ENCODE measurements at places on chromosomes 7 and 10.

DNA sequence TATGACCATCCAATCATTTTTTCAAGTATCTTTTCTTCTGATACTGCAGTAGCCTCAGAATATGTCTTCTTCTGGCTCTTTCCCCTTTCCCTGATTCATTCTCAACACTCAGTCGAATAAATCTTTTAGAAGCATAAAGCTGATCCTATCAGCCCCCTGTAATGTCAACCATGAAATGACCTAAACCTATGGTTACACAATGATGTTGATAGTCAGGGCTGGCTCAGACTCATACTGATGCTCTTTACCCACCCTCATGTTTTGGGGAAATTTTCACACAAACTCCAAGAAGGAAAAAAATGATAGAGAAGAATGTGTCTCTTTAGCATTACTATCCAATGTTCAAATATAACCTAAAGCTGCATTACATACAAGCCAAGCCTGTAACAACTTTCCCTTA, 76.0 kb downstream of the AASS start:
- no peak for DNase-seq

- DNase-seq, result no peak
Observed at GRCh38 chr7:17556247-17556956, 257.9 kb downstream of the AHR start.

GRCh38 chr7:106994833-106995232, 49.7 kb upstream of the PRKAR2B start:
- no peak for DNase-seq

DNA sequence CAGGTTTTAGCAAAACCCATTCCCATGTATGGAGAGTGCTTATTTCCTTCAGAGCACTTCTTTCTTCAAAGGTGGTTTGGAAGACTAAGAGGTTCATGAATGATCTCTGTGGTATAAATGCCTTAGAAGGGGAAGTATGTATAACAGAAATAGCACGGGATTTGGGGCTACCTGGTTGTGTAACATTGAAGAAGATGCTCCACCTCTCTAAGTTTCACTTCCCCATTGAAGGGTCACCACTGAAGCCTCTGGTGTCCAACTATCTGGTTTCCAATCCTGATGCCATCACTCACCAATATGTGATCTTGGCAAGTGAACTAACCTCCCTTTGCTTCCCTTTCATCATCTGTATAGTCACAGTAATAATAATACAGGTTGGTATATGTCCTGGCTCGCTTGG, 37.2 kb downstream of the CYCS start:
- DNase-seq, result no peak

GRCh38 chr7:123715198-123715597, 33.6 kb downstream of the WASL start:
- no peak for DNase-seq

DNA sequence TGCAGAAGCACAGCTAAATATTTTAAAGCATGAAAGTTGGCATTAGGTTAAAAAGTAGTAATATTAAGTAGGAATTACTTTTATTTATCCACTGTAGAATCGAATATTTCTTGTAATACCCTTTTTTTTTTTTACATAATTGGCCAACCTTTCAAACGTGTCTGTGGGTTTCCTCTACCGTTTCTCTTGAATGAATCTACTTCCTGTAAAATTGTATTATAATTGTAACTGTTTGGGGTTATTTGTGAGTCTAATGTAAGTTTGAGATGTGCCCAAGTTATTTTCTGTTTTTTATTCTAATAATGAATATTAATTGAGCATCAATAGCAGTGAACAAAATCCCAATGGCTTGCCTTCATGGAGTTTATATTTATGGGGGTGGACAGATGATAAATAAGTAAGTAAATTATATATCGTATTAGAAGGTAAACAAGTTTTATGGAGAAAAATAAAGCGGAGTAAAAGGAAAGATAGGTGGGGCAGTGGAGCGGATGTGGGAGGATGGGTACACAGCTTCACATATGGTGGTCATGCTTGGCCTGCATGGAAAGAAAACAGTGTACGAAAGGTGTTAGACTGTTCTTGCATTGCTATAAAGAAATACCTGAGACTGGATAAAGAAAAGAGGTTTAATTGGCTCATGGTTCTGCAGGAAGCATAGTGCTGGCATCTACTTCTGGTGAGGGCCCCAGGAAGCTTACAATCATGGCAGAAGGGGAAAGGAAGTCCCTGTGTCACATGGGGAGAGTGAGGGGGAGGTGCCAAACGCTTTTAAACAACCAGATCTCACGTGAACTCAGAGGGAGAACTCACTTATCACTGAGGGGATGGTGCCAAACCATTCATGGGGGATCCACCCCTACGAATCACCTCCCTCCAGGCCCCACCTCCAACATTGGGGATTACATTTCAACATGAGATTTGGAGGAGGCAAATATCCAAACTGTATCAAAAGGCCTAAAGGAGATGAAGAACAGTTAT, 5.4 kb downstream of the TSPAN13 start:
- DNase-seq, result no peak

- DNase-seq, result no peak
Observed at GRCh38 chr10:111516144-111516543, 439.3 kb downstream of the ADRA2A start.

GRCh38 chr10:129078346-129078745, 388.7 kb upstream of the MGMT start:
- no peak for DNase-seq

DNA sequence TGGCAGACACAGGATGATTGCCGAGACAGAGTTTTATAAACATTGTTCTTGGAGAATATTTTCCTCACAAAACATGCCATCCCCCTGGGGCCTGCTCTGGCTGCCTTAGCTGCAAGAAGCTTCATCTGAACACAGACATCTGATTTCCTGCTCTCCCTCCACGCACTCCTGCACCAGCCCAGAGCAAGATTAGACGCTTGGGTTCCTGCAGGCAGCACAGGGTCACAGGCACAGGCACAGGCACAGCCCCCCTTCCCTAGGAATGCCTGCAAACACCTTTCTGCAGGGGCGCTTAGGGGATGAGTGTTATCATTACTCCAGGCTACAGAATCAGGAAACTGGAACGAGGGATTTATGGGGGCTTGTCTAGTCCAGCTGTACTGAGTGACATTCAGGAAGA, 450.3 kb downstream of the GRID1 start:
- DNase-seq, result no peak

GRCh38 chr10:91759581-91759986, 38.6 kb upstream of the TNKS2 start:
- no peak for DNase-seq

- no peak for DNase-seq
Observed at GRCh38 chr10:70834441-70835151, 18.8 kb downstream of the SGPL1 start.

- DNase-seq, result no peak
Observed at GRCh38 chr10:123045961-123046731, 37.3 kb downstream of the ACADSB start.

- no peak for DNase-seq
Observed at GRCh38 chr10:25451401-25451800, 276.6 kb downstream of the GPR158 start.

- no peak for DNase-seq
Observed at GRCh38 chr7:98472521-98472954, 71.6 kb upstream of the BAIAP2L1 start.

DNA sequence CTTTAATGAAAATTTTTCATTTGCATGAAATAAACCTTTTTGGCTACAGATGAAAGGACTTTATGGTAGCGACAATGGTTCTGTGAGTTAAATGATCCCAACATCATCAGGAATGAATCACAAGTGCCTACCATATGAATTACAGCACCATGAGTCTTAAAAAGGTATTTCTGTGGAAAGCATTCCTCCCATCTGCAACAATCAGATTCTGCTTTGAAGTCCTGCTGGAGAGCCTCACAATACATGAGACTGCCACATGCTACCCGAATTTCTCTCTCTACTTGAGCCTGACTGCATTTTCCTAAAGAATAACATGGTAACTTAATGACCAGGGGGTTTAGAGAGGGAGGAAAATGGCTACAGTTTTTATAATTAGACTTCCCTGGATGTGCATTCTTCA, 190.3 kb downstream of the TWIST1 start:
- no peak for DNase-seq

DNA sequence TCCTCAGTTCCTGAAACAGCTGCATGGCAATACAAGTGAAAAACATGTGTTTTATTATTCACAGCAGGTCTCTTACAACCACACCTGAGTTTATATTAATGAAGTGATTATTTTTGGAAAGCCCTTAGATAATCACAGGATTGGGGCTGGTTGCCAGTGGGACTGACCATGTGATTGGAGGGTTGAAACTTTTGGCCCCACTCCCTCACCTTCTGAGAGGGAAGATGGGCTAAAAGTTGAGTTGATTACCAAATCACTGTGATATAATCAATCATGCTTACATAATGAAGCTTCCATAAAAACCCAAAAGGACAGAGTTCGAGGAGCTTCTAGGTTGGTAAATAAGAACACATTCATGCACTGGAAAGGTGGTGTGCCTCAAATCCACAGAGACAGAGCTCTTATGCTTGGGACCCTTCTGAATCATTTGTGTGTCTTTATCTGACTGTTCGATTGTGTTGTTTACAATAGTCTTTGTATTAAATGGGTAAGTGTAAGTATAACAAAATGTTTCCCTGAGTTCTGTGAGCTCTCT, 393.9 kb downstream of the RPS24 start:
- DNase-seq, result no peak

- DNase-seq, result no peak
Observed at GRCh38 chr7:118777308-118777707, 552.8 kb downstream of the ANKRD7 start.

GRCh38 chr10:20299034-20299736, 483.0 kb downstream of the PLXDC2 start:
- DNase-seq, result no peak

- no peak for DNase-seq
Observed at GRCh38 chr7:21113609-21114415, 314.1 kb upstream of the SP4 start.

GRCh38 chr10:17735166-17735941, 16.6 kb upstream of the TMEM236 start:
- no peak for DNase-seq

GRCh38 chr7:1140476-1141104, 19.4 kb downstream of the ZFAND2A start:
- no peak for DNase-seq

DNA sequence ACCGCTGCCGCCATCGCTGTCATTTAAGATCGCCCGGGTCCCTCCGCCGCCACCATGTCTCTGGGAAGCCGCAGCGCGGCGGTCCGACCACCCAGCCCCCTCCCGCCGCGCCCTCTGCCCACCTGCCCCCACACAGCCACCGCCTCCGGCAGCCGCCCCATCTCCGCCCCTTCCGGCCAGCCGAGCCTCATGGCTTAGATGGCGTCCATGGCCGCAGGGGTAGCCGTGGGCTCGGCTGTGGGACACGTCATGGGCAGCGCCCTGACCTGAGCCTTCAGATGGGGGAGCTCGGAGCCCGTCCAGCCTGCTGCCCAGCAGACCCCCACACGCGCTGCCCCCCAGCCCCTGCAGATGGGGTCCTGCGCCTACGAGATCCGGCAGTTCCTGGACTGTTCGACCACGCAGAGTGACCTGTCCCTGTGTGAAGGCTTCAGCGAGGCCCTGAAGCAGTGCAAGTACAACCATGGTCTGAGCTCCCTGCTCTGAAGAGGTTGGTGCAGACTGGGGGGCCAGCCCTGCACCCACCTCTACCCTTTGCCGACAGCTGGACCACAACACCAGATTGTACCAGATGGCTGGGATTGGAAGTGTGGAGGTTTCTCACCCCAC, 38.0 kb upstream of the TARP start:
- DNase-seq, result no peak

DNA sequence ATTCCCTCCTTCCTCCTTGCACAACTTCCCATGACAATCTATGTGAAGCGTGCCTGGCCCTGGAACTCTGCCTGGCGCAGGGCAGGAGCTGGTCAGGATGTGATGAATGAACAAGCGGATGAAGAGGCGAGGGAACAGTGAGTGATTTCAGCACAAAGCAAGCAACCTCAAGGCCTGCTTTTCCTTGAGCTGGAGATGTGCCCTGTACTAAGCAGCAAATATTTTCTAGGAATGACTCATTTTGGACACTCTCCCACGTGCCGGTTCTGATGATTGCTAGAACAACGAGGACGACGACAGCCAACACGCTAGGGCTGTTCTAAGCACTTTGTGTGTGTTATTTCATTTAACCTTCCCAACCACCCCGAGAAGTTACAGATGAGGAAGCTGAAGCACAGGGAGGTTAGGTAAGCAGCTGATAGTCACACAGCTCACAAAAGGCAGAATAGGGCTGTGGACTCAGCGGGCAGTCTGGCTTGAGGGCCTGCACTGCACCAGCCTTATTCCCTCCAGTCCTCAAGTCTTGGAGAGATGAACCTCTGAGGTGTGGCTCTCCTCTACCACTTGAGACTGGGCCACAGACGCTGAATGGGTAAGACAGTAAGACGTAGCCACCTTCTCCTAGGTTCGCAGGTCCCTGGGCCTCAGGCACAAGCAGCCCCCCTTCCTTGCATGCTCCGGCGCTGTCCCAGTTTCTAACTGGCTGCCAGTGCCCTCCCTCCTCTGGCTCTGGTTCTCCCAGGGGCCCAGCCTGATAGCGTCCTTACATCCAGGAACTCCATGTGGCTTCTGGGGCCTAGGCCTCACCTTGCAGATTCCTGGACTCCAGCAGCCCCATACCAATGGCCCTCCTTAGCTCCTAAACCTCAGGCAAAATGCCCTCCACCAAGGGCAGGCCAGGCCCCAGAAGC, 59.0 kb downstream of the YKT6 start:
- no peak for DNase-seq

DNA sequence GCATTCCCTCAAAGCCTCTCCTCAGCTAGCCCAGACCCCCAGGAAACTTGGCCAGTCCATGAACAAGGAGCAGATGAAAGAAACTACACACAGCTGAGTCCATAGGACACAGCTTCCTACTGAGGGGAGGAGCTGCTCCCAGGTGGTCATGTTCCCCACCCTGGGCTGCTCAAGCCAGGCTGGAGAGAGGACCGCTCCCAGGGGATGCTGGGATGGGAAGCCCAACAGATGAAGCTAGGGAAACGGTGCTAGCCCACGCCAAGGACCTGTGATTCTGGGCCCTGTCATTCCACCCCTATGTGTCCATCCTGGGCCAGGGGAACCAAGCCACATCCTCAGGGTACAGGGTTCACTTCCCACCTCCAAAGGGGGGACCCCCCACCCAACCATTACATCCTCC, 19.0 kb downstream of the KCNH2 start:
- DNase-seq, result no peak

GRCh38 chr7:137909042-137909441, 62.3 kb upstream of the DGKI start:
- DNase-seq, result no peak

DNA sequence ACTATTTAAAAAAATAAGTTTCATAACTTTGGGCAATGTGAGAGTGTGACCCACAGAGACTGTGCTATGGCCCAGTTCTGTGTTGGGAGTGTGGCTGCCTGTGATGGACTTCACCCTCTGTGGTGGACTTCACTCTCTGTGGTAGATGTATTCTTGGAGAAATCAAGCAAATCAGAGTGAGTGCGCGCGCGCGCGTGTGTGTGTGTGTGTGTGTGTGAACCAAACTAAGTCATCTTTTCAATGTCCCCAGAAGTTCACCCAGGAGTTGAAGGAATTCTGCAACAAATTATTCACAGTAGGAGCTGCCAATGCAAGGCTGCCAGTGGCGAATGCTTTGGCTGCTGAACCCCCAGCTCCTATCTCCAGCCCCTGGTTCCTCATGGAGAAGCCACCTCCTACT, 184.5 kb downstream of the ADAM12 start:
- DNase-seq, result no peak
